Activated naive CD4-positive, alpha-beta T cell treated with Interleukin-2 at 50 U/mL for 16 hours (primary cell): ENCODE measurements at places on chromosomes 12 and 14.

GRCh38 chr12:14366209-14367039, 942 bp downstream of the ATF7IP start:
- DNase-seq: no peak

DNA sequence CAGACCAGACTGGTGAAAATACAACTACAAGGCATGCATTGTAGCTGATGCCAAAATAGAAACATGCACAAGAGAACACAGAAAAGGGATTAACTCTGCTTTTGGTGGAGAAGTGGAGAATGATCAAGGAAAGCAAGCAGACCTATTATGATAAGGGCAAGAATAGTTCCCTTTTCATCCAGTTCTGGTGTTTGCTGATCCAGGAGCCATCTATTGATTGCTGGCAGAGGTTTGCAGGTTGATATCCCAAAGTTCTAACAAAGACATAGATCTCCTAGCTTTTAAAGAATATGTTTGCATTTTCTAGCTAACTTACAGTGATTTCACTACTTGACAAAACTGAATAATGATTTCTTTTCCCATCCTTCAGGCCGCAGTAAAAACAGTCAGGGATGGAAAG, 166.2 kb upstream of the CDKN3 start:
- no peak for DNase-seq

DNA sequence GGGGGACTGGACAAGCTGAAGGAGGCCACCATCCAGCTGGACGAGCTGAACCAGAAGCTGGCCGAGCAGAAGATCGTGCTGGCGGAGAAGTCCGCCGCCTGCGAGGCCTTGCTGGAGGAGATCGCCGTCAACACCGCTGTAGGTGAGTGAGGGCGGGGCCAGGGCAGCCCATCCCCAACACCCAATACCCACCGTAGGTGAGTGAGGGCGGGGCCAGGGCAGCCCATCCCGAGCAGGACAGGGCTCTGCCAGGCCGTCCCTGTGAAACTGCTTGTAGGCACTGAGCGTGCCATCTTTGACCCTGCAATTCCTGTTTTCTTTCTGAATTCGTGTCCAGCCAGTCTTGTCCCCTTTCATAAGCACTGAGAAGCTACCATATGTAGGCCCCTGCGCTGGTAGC, 74.0 kb downstream of the CCDC92 start:
- DNase-seq: no peak

GRCh38 chr12:107536613-107537012, 149.0 kb upstream of the PWP1 start:
- DNase-seq: no peak

- DNase-seq: no peak
These were observed 82.0 kb downstream of the ETV6 start for GRCh38 chr12:11731455-11731854.

- DNase-seq: no peak
These were observed 138.7 kb upstream of the DYRK2 start for GRCh38 chr12:67509666-67510386.

GRCh38 chr12:58086930-58087329, 145.6 kb downstream of the ATP23 start:
- no peak for DNase-seq

GRCh38 chr12:80442426-80443222, 1.4 kb upstream of the PTPRQ start:
- DNase-seq: no peak

DNA sequence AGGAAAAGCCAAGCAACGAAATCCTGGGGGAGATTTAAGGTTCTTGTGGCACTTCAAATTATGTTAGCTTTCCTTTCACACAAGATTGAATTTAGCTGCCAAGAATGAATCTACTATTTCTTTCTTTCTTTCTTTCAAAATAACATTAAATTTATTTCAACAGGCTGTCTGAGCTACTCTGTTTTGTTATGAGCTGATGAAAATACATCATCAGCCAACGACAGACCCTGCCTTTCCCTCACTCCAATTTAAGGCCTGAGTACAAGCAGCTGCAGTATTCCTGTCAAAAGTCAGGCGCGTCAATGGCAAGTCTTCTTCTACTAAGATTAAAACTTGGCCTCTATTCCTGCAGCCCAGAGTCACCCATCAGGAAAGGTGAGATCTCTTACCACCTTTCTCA, 347.7 kb upstream of the FLRT2 start:
- no peak for DNase-seq

GRCh38 chr12:24470050-24470449, 478.9 kb downstream of the BCAT1 start:
- DNase-seq: no peak

- DNase-seq: no peak
These were observed 182.5 kb downstream of the ZFP36L1 start for GRCh38 chr14:68610251-68610793.

- no peak for DNase-seq
These were observed 305.6 kb downstream of the RPS29 start for GRCh38 chr14:49280566-49280965.
